ENCODE measurements at places on chromosomes 13 and 19.

GRCh38 chr19:1264801-1265614, 4.1 kb upstream of the CIRBP start:
- no peak for DNase-seq

DNA sequence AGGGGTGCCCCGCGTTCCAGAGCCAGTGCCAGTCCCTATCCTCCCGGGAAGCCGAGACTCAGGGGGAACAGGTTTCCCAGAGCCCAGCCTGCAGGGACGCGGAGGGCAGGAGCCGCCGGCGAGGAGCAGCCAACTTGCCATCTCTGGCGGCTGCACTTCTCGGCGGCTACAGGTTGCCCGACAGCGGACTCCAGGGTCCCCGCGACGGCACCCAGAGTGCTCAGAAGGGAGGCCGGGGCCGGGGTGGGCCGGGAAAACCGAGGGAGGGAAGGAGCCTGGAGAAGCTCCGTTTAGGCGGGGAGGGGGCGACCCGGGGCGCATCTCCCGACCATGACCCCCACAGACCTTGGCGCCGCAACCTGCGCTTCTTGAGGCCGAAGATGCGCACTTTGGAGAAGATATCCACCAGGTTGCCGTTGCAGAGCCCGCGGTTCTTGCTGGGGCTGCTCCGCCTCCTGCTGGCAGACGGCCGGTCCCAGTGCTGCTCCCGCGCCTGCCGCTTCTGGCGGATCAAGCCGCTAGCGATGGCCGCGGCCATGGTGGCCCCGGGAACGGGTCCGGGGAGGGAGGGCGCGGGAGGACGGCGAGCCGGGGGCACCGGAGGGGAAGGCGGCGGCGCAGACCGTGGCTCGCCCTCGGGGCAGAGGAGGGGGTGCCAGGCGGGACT, 463.8 kb downstream of the ITGBL1 start:
- DNase-seq: no peak

DNA sequence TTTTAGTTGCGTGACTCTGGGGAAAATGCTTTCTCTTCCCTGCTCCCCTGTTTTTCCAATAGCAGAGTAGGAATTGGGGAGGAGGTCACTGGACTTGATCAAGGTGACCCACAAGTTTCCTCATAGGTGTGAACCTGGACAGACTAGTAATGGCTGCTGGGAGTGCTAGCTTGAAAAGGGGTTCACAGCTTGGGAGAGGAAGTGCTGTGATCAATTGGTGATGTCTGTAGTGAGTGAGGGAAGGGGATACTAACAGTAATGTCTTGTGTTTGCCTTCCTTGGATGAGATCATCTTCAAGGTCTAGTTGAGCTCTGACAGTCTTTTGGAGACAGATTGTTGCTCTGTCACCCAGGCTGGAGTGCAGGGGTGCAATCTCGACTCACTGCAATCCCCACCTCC, 1.7 kb downstream of the BCL2L12 start:
- DNase-seq: no peak

GRCh38 chr13:110698689-110699088, 7.2 kb downstream of the CARS2 start:
- no peak for DNase-seq

GRCh38 chr13:57624565-57625435, 6.7 kb upstream of the PCDH17 start:
- DNase-seq: no peak

DNA sequence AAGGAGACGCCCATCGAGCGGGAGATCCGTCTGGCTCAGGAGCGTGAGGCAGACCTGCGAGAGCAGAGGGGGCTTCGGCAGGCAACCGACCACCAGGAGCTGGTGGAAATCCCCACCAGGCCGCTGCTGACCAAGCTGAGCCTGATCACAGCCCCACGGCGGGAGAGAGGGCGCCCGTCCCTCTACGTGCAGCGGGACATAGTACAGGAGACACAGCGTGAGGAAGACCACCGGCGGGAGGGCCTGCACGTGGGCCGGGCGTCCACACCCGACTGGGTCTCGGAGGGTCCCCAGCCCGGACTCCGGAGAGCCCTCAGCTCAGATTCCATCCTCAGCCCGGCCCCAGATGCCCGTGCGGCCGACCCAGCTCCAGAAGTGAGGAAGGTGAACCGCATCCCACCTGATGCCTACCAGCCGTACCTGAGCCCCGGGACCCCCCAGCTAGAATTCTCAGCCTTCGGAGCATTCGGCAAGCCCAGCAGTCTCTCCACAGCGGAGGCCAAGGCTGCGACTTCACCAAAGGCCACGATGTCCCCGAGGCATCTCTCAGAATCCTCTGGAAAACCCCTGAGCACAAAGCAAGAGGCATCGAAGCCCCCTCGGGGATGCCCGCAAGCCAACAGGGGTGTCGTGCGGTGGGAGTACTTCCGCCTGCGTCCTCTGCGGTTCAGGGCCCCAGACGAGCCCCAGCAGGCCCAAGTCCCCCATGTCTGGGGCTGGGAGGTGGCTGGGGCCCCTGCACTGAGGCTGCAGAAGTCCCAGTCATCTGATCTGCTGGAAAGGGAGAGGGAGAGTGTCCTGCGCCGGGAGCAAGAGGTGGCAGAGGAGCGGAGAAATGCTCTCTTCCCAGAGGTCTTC, 7.1 kb downstream of the MISP start:
- DNase-seq: no peak

- DNase-seq: peak; percentile 2
Observed at GRCh38 chr13:75870397-75870903, 234.3 kb downstream of the LMO7 start.

GRCh38 chr13:45704854-45705695, 3.0 kb downstream of the CBY2 start:
- no peak for DNase-seq

GRCh38 chr13:28047757-28048388, 52.5 kb downstream of the FLT3 start:
- no peak for DNase-seq

DNA sequence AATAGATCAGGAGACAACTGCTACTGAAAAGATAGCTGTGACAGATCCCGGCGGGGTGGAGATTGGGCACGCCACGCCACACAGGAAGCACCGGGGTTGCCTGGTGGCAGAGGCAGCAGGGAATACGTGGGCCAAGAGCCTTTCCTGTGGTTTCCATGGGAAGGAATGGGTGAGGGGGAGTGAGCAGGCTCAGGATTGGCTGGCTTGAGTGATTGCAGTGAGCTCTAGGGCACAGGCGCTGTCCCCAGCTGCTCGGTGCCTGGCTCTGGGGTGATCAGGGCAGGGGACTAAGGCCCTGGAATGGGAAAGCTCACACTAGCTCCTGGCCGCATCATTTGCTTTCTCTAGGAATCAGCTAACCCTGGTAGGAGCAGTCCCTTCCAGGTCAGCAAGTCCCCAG, 166.1 kb downstream of the USP12 start:
- DNase-seq: no peak

- DNase-seq: no peak
Observed at GRCh38 chr19:41159881-41160280, 33.1 kb upstream of the CYP2S1 start.

DNA sequence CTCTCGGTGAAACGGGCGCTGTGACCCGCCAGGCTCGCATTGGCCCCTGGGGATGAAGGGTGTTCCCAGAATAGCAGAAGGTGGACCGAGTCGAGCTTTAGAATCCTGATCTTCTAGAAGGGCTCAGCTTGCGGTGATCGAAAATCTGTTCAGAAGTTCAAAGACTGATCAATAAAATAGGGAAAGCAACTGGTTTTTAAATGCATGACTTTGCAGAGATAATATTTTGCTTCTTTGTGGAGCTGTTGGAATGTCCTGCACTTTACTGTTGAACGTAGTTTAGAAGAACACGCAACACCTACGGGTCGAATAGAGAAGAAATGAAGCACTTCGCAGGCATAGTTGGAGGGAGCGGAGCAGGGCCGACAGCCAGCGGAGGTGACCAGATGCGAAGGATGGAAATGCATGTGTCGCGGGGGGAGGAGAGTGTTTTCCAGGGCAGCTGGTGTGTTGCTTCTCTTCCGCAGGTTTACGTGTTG, 766 bp downstream of the CEBPG start:
- no peak for DNase-seq

DNA sequence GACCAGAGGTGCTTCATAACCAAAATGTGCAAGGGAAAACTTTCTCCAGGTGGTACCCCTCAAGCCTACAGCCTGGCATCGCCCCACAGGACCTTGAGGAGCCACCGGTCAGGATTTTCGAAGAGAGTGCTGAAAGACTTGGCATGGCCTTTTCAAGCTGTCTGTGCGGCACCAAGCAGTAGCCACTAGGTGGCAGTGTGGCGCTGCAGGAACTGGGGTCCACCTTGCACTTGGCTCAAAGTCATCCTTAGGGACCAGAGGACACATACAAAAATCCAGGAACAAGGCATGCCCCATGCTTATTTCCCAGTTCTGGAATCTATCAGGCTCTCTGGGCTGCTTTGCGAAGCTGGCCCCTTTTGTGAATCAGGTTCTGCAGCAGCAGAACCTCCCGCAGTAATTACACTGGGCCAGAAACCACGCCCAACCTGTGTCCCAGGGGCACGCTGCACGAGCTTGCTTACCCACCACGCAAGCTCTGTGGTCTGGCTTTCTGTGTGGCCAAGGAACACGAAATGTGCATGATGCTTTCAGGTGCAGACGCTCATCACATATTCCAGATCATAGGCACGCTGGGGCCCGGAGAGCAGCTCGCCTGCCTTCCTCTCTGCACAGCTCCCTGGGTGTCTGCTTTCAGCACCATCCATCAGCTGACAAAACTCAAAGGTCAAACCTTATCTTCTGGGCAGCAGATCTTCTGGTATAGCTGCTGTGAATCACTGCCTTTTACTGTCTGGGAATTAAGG, 87.2 kb downstream of the SLC7A1 start:
- peak; percentile 73 for DNase-seq

- DNase-seq: peak; percentile 68
Observed at GRCh38 chr19:4831304-4831978, at the start of gene TICAM1. TSS of gene TICAM1 (minus strand) at chr19:4831712. CDS start at chr19:4818377, 13,335 bp downstream.

DNA sequence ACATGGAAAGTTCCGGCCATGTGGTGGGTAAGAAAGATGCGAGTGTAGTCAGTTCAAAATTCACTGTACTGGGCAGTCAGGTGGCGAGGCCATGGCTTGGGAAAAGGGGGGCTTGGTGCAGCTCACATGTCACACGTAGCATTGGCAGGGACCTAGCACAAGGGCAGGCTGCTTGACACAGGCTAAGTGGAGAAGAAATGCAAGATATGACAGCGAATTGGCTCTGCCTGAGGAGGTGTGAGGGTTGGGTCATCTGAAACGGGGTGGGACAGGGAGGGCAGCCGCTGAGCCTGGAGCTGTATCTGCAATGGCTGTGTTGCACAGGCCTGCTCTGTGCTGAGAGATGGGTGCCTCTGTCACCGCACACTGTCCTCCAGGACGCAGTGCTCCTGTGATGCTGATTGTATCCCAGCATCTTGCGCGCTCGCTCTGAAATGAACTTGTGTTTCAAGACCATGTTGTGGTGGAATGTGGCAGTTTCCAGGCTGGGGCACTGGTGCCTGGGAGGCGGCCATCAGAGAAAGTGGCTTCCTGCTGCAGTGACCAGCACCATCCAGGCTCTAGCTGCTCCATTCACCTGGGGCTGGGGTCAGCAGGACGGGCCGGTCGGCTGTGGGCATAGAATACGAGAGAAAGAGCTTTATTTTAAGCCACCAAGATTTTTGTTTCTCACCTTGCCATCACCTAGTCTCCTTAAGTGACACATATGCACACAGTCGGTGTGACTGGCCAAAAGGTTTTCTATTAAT, 70.3 kb downstream of the TEX29 start:
- no peak for DNase-seq

DNA sequence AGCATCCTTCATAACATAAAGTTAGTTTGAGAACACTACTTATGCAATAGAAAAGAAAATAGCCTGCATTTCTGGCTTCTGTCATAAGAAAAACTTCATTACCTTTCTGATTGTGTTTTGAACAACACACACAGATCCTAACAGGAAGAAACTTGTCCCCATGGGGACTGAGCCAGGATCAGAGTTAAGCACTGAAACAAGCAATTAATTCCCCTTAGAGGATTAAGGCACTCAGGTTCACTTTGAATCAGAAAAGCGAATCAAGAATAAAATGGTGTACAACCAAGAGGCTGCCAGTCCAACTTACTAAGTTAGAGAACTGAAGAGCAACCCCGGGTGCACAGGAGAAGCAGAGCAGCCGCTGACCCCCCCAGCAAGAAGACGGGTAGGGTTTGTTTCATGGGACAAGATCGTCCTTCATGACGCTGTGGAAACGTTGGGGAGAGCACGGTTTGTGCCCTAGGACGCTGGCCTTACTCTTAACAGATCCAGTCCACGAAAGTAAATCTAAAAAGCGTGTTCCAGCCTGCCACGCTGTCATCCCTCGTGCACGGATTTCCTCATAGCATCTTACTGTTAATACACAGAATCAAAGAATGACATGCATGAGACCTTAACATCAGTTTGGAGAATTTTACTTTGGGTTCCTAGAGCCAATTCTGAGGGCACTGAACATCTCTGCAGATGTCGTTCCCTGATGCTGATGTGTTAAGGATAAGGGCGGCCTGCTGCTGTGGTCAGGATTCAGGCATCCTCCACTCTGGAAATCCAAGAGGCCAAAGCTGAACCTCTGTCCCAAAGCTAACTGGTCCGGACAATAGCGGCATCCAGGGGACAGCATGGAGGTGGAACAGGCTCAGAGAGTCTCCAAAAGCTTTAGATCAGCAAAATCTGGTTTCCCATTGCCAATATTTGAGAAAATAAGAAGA, 46.4 kb downstream of the GGACT start:
- no peak for DNase-seq

- peak; percentile 54 for DNase-seq
Observed at GRCh38 chr13:44575741-44576350, at the start of gene TSC22D1. TSS of gene TSC22D1 (minus strand) at chr13:44576330. CDS start at chr13:44576074, 256 bp downstream.

DNA sequence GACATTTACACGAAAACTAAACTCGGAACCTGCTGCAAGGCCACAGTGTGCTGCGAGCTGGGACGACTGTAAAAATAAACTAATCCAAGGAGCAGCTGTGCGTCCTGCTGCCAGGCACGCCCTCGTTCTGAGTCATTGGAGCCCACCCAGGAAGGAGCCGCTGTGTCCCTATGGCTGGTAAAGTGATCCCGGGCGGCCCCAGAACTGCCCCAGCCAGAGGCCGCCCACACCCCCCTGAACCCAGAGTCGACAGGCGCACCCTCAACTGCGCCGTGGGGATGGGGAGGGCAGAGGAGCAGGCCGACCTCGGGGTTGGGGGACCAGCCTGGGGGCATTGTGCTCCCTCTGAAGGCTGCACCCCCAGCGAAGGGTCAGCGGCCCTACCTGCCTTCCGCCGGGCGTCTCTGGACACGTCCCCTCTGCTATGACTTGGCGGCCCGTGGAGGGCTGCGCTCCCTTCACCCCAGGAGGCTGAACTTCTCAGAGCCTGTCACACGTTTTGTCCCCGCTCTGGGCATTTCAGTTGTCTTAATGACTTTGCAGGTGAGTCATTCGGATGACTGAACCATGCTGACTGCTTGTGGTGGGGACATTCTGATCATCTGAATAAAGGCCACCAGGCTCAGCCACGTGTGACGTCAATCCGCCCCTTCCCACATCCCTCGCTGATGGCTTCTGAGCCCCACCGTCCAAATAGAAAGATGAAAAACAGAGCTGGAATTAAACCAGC, 42.7 kb downstream of the ADPRHL1 start:
- no peak for DNase-seq

DNA sequence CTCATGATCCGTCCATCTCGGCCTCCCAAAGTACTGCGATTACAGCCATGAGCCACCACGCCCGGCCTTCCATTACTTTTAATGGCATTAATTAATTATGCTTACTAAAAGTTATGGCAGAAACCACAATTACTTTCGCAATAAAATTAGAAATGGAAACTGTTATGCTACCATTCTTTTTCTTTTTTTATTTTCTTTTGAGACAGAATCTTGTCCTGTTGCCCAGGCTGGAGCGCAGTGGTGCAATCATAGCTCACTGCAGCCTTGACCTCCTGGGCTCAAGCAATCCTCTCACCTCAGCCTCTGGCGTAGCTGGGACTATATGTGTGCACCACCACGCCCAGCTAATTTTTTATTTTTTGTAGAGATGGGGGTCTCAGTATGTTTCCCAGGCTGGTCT, 4.6 kb upstream of the BST2 start:
- no peak for DNase-seq

- no peak for DNase-seq
Observed at GRCh38 chr19:50838239-50838638, 4.9 kb upstream of the KLK15 start.
